ENCODE measurements at places on chromosomes 2 and 18. TPM values are rescaled to one million over a fixed set of nuclear protein-coding genes. Genes with fewer than 3 reads are reported as not detected.

DNA sequence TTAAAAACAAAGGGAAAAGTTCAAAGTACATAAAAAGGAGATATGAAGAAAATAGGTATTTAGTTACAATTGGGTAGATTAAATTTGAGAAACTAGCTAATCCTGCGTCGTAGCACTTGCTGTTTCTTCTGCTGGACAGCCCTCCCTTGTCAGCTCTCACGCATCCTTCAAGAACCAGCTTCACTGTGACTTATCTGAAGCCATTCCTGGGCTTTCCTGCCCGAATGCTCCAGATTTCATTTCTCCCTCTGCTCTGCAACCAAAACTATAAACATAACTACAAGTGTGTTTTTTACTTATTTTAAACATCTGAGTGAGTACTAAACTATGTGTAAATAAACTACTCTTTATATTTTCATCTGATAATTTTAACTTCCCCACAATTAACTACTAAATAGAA is 149.2 kb downstream of the MTCL1 start:
- H3K27ac ChIP-seq: no peak overlapping the region
- H3K4me3 ChIP-seq: no peak overlapping the region
- H3K27me3 ChIP-seq: no peaks in the 10 kb centered on the region
- DNase-seq: no peak
- no peaks in the 10 kb centered on the region for H3K4me1 ChIP-seq

DNA sequence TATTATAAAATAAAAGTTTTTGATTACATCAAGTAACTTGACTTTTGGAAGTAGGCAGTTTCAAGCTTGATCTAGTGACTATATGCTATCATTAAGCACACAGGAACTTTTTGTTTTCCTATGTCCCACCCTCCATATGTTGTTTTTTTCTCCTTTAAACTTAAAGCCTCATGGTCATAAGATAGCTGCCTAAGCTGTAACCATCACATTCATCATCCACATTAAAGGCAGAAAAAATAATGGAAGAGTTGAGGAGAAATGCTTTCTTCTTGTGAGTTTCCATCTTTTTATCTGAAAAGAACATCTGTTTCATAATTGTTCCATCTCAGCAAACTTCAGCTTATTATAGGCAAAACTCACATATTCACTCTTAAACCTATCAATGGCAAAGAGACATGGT is 630.4 kb downstream of the STK39 start:
- no peak overlapping the region for H3K4me3 ChIP-seq
- no peaks in the 10 kb centered on the region for H3K27me3 ChIP-seq
- H3K4me1 ChIP-seq: no peaks in the 10 kb centered on the region
- no peak for DNase-seq
- no peaks in the 10 kb centered on the region for H3K36me3 ChIP-seq

DNA sequence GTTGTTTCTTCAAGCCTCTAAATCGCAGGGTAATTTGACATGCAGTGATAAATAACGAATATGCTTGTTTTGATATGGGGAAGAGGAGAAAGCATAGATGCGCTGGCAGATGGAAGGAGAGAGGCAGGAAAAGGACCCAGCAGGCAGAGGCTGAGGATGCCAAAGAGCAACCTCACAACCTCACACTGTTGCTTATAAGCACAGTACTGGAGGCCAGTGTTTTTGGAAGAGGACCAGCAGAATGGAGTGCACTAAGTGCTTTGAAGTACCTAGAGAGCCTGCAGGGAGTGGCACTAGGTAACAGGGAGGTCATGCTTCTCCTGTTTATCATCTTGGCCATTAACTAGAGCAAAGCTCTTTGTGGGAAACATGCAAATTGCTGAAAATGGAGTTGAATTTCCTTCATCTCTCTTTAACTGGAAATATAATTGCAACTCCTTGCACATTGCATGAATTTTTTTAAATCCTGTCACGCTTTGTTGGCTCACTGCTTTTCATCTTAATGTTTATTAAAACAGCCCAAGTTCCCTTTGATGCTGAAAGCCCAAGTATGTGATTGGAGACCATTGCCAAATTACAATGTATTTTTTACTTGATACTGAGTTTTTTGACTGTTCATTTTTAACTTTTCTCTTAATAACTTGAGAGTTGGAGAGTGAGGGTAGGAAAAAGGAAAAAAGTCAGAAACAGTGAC is 236.4 kb downstream of the LRRTM1 start:
- peak overlapping the region; percentile 18 for H3K27ac ChIP-seq
- H3K36me3 ChIP-seq: no peaks in the 10 kb centered on the region
- peak; percentile 66 for DNase-seq
- H3K27me3 ChIP-seq: no peaks in the 10 kb centered on the region
- no peak overlapping the region for H3K4me3 ChIP-seq

DNA sequence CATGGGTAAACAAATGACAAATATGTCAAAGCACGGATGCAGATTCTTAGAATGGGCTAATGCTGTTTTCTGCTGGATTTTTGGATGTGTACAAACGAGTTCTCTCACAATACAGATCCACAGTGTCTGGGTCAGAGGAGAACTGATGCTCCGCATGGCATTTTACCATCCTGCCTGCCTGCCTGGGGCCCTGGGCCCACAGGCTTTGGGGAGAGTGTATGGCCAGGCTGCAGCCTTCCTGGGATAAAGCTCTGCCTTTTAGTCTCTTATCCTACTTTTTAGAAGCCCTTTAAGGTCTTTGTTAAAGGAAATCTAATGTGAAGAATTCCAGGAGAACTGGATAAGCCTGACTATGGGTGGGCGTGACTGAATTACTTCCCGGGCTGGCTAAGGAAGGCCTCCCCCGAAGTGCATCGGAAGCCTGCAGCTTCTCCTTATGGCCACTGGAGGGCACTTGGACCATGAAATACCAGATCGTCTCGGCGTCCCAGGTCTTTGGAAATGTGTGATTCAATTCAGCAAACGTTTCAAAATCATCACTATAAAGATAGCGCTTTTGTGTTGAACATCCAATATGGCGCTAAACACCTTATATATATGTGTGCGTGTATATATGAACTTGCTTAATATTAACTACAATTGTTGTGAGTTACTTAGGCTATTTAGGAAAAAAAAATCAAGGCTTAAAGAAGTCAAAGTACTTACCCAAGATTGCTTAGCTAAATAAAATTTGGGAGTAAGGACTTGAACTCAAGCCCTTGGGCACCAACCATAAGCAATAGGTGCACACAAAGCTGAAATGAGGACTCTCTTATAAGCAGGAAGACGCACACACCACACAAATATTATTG is 15.2 kb upstream of the DNPEP start:
- H3K4me1 ChIP-seq: no peaks in the 10 kb centered on the region
- DNase-seq: no peak
- no peak overlapping the region for H3K4me3 ChIP-seq
- H3K27ac ChIP-seq: no peak overlapping the region
- no peaks in the 10 kb centered on the region for H3K36me3 ChIP-seq

GRCh38 chr2:186518945-186519344 is 32.9 kb downstream of the ZC3H15 start:
- DNase-seq: no peak
- no peaks in the 10 kb centered on the region for H3K4me1 ChIP-seq
- no peak overlapping the region for H3K4me3 ChIP-seq

- H3K27me3 ChIP-seq: no peaks in the 10 kb centered on the region
- no peak overlapping the region for H3K4me3 ChIP-seq
- DNase-seq: no peak
- no peaks in the 10 kb centered on the region for H3K36me3 ChIP-seq
- no peaks in the 10 kb centered on the region for H3K4me1 ChIP-seq
Measured at GRCh38 chr2:181306785-181307184, 150.4 kb upstream of the ITGA4 start.

- no peak for DNase-seq
- H3K4me1 ChIP-seq: no peaks in the 10 kb centered on the region
- no peak overlapping the region for H3K4me3 ChIP-seq
- H3K36me3 ChIP-seq: no peaks in the 10 kb centered on the region
- H3K27me3 ChIP-seq: no peaks in the 10 kb centered on the region
Measured at GRCh38 chr18:74310411-74310810, 5.2 kb upstream of the C18orf63 start.

DNA sequence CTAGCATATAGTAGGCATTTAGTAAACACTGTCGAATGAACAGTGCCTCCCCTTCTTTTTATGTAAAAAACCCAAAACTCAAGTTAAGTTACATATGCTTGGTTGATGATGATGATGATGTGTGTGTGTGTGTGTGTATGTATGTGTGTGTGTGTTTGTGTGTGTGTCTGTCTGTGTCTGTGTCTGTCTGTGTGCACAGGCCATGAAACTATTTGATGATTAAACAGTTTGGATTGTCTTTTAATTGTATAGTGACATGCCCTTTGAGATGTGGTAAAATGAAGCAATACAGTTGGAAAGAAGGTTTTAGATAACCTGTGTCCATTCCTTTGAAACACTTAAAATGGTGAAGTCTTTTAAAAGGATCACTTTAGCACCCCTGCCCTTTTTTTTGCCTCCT is 105.6 kb downstream of the MAP4K4 start:
- no peak overlapping the region for H3K27ac ChIP-seq
- no peak overlapping the region for H3K4me3 ChIP-seq
- peaks cover 36% of the 10 kb centered on the region for H3K4me1 ChIP-seq

DNA sequence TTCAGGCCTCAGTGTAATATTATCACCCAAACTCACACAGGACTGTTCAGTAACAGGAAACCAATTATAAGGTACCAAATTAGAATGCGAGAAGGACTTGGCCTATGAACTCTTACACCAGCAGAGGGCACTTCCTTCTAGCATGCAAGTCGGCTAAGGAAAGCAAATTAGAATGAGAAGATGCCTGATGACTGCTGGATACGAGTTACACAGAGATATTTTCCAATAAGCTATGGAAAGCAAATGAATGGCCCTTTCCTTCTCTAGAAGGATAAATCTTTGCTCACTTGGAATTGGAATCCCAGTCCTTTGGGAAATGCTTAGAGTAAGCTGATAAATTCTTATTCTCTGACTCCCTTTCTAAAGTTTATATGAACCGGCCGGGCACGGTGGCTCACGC is 109.8 kb downstream of the AP1S3 start:
- no peaks in the 10 kb centered on the region for H3K27me3 ChIP-seq
- H3K4me3 ChIP-seq: no peak overlapping the region
- no peak overlapping the region for H3K27ac ChIP-seq
- no peaks in the 10 kb centered on the region for H3K36me3 ChIP-seq

The MATN3 gene
- 3.7 TPM for total RNA-seq

Data from left lung (tissue), 14 donors.